ENCODE measurements at places on chromosomes 11 and 22.

DNA sequence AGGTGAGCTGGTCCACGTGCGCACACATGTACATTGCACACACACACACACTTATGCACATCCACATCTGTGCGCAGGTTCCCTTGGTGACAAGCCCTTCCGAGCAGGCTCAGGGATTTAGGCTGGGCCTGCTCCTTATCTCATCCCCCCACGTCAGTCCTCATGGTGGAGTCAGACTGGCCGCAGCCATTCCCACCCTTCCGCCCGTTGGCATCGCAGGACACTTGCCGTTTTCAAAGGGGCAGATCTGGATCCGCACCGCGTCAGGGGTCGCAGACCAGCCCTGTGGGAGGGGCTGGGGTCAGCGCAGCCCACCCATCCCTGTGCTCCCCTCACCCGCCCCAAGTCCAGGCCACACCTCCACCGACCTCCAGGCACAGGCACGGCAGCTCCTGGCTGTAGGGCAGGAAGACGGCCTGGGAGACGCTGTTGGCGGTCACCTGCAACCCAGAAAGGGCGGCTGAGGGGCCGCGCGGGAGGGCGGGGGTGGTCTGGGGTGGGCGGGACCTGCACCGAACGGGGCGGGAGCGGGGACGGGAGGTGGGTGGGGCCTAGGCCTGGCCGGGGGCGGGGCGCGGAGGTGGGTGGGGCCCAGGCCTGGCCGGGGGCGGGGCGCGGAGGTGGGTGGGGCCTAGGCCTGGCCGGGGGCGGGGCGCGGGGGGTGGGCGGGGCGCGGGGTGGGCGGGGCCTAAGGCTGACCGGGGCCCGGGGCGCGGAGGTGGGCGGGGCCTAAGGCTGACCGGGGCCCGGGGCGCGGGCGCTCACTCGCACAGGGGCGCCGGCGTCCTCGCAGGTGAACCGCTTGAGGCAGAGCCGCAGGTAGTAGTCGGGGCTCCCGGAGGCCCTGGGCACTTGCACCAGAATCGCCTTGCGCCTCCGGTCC, 13.3 kb downstream of the IL17REL start:
- no peak for DNase-seq

DNA sequence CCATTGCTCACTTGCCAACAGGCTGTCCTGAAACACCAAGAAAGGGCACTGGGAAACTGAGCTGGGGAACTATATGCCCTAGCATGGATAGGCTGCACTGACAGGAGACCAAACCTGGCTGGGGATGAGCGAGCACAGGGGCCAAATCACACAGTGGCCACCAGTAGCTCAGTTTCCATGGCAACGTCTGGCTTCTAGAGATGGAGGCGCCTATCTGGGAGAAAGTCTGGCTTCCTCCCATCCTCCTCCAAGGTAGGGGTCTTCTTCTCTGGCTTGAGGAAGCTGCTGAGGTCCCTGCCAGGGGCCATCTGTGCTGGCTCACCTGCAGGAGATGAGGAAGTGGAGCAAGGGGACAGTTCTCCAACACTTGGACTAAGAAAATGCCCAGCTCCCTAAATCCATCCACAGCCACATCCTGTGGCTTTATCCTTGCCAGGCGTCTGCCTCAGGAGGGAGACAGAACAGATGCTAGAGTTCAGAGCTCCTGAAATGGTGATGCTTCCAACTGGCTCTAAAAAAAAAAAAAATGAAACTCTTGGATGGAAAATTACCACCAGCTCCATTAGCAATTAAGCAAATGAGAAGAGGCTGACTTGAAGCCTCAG, 48.3 kb downstream of the SYT13 start:
- no peak for DNase-seq

DNA sequence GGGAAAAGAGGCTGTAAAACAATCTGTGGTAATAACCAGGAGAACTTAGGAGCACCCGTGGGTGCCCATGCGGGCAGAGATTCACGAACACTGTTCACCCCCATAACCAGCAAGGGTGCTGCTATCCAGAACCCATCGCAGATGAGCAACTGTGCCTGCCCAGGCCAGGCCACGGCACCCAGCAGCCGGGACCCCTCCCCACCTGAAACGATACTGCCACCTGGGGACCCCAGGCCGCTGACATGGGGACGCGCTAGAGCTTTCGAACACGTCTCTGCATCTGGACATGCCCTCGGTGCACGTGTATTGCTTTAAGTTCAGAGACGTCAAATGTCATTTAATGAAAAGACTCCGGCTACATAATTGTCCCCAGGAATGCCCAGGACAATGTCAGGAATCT, 14.3 kb upstream of the MUC2 start:
- no peak for DNase-seq

DNA sequence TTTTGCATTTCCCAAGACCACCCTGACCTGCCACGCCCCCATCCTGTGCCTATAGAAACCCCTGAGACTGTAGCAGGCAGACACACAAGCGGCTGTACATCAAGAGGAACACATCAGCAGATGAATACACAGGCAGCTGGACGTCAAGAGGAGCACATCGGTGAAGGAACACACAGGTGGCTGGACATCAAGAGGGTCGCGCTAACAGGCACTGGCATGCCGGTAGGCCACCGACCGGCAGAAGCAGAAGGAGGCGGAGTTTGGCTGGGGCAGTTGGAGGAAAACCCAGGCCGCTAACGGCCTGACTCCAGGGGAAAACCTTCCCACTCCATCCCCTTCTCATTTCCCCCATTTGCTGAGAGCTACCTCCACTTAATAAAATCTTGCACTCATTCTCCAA, 5.4 kb upstream of the IPO7 start:
- DNase-seq = no peak

GRCh38 chr11:61744609-61745156, 7.8 kb upstream of the MYRF start:
- DNase-seq = no peak

DNA sequence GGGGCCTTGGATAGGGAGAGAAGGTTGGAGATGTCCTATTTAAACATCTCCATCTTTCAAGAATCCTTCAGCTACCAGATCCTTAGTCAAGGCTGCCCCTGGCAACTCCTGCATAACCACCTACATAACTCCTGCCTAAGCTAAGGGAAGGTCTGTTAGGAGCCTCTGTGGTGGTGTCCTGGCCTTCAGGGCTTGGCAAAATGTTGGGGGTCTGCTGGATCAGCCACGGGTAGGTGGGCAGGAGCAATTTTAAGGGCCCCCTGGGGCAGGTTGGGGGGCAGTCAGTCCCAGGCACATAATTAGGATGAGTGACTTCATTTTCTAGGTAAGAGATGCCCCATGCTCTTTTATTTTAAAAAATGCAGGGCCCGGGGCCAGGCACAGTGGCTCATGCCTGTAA, 25.9 kb downstream of the USH1C start:
- no peak for DNase-seq

- no peak for DNase-seq
Observed at GRCh38 chr22:42679691-42680090, 30.5 kb upstream of the CYB5R3 start.

DNA sequence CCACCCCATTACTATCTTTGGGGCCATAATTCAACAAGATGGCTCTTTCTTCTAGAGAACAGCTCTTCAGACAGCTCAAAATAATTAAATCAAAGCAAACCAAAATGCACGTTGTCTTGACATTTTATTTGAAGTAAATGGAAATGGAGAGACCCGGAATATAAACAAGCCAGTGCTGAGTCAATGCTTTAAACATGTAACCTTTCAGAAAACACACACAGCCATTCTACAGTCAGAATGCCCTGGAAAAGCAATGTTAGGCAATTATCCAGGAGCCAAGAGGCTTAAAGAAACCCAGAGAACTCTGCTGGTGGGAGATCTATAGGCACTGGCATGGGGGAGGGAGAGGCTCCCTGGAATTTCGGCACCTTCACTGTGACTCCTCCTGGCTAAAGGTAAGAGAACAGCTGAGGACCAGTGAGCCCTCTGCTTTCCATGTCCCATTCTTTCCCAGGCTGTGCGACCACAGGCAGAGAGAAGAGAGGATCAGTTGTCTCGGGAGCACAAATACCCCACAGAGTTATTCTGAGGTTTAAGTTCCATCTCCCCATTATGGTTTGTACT, 254.0 kb upstream of the CCDC90B start:
- no peak for DNase-seq

DNA sequence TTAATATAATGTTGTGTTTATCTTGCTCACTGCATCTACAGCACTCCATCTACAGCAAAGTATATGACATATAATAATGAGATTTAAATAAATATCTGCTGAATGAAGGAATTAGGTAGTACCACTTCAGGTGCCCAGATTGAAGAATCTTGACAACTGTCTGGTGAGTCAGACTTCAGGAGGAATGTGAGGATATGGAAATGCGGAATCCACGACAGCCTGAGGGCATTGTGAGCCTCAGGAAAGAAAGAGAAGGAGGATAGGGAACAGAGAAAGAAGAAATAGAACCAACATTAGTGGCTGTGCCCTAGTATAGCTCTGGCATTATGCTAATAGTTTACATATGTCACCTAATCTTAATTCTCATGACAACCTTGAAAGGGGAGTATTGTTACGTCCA, 304.4 kb downstream of the AASDHPPT start:
- no peak for DNase-seq

DNA sequence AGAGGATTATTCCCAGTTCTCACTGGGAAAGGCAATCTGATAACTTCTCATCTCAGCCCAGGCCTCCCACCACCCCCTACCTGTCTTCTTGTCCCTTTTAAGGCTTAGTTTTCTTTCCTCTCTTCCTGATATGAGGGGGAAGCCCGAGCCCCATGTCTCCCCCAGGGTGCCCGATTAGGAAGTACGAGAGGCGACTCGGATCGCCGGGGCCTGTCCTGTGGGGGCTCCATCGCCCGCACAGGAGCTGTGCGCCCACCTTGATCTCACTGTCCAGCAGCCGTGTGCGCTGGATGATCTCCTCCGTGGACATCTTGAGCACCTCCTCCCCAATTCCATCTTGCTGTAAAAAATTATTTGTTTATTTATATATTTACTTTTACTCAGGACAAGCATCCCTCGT, 628 bp downstream of the PSMC3 start:
- no peak for DNase-seq
